Mucosa of gallbladder (tissue), 1 donor: ENCODE measurements at places on chromosomes 11 and 22. TPM values are rescaled to one million over a fixed set of nuclear protein-coding genes. Genes with fewer than 3 reads are reported as not detected.

The HORMAD2 gene
- not detected for total RNA-seq

- no peak for DNase-seq
Measured at GRCh38 chr11:64120951-64121569, 44.9 kb downstream of the MACROD1 start.

DNA sequence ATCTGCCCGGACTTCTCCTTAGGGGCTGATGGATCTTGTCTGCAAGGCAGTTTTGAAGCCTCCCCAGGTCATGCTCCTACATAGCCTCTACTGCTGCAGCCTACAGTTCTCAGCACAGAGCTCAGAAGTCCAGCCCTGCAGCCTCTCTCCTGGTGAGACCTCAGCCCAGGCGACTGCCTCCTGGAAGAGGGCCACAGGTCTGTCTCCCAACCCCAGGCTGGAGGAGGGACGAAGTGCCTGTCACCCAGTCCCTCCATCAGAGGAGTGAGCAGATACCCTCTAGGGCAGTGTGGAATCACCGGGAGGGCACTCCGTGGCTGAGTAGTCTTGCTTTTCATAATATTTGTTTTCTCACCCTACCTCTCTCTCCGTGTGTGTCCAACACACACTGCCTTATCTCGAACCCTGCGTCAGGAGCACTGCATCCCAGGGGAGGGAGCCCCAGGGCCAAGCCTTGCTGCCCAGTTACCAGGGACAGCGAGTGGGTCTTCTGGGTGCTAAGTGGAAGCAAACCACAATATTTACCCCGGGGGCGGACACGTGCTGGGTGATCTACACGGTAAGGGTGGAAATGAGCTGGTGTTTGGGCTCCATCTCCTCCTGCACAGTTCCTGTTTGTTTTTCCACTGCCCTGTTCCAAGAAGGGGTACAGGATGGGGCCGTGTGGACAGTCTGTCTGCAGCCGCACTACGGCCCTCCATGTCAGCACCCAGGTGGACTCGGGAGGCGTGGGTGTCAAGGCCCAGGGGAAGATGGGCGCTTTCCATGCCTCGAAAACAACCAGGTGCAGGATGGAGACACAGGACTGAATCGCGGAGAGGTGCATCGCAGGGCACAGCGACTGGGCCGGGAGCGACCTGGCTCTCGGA lies 133.7 kb upstream of the HSD17B12 start:
- no peak for DNase-seq

GRCh38 chr22:16965083-16965482 lies 42.9 kb downstream of the GAB4 start:
- no peak for DNase-seq

- DNase-seq = no peak
Measured at GRCh38 chr11:1076061-1076665, 1.5 kb downstream of the MUC2 start.
